ENCODE measurements at places on chromosomes 7 and 10.

DNA sequence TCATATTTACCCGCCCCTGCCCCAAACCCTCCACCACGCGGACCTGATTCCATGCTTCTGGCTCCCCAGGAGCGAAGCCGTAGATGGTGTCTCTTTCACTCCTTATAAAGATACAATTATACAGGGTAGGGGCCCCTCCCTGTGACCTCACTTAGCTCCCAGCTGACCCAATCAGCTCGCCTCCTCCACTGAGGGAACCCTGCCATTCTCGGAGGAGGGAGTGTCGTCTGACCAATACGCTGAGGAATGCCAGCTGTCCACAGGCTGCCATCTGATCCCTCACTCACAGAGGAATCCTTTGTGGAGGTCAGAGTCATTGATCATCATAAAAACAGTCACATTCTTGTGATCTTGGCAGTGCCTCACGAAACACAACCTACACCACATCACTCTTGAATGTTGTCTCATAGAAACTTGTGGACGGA, 67.5 kb upstream of the INSIG1 start:
- DNase-seq: no peak

- DNase-seq: no peak
These were observed 58.2 kb upstream of the SLC25A13 start for GRCh38 chr7:96380111-96380512.

GRCh38 chr10:89301721-89302445, at the start of gene IFIT2:
TSS of gene IFIT2 (plus strand) at chr10:89302046. CDS start at chr10:89302124, 78 bp downstream.
- no peak for DNase-seq

GRCh38 chr7:28095231-28095630, 85.4 kb downstream of the JAZF1 start:
- no peak for DNase-seq

GRCh38 chr10:43667317-43667731, 18.6 kb upstream of the ZNF32 start:
- DNase-seq: no peak

GRCh38 chr10:75102830-75103673, 8.4 kb upstream of the SAMD8 start:
- DNase-seq: no peak

GRCh38 chr10:104254493-104255310, at the start of gene GSTO1:
TSS of gene GSTO1 (plus strand) at chr10:104254892. CDS start at chr10:104254929, 37 bp downstream.
- no peak for DNase-seq

DNA sequence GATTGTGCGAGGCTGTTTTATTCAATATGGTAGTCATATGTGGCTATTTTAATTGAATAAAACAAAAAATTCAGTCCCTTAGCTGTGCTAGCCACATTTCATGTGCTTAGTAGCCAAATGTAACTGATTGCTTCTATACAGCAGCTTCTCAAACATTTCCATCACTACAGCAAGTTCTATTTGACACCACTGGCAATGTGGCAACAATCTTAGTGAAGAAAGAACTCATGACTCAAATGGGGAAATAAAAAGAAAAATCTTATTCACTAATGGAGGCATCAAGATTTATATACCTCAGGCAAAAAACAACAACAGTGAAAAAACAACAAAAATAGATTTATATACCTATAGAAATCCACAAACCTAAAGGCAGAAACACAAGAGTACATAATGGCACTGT, 17.9 kb downstream of the SEM1 start:
- no peak for DNase-seq

DNA sequence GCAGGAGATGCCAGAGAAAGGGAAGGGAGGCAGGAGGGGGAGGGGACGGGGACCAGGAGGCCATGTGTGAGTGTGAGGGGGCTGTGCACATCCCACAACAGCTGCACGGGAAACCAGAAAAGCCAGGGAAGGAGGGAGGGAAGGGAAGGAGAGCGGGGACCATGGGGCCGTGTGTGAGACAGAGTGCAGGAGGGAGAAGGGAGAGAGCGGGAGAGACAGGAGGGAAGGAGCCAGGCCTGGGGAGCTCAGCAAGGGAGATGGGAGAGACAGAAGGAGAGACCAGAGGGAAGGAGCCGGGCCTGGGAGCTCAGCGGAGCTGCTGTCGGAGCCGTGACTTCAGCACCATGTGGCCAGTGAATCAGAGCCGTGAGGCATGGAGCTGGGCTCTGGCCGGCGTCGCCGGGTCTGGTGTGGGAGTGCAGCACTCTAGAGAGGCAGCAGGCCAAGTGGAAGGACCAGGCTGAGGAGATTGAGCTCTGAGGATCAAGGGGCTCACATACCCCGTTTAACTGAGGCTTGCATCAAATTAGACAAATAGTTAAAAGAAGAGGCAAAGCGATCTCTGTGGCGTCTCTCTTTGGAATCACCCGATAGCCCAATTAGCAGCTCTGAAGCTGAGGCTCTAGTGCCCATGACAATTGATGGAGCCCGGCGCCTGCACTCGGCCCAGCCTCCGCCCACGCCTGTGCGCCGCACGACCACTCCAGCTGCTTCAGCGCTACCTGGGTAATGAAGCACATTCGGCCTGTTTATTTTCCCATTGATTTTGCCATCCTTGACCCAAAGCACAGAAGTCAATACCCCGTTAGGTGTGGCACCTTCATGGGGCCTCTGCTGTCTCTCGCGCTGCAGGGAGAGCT, 150.4 kb downstream of the MAD1L1 start:
- no peak for DNase-seq

DNA sequence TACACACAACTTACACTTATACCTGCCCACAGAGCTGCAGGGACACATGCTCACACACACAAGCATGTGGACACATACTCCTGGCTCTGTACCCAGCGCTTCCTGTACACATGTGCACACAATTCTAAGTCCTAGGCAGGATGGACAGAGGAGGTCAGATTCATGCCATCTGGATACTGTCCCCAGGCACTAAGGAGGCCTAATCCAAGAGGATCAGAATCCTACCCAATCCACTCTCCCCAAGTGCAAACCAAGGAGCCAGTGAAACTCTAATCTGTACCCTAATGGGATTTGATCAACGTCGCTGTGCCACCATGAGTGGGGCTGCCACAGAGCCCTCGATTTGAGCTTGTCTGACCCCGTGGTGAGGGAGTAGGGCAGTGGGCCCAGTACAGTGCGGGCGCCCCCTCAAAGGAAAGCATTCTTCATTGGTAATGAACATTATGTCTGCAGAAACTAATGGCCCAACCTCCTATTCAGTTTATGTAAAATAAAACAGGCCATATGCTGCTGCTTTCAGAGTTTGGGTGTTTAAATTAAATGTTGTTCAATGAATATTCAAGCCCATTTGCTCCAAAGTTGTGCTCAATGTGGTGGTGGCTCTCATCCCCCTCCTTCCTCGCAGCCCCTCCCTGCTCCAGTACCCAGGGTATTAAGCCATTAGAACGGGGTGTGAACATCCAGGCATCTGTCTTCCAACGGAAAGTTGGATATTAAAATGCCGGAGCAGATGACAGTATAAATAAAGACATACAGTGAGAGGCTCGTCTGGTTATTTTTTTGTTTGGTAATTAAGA, 26.4 kb downstream of the RPS24 start:
- no peak for DNase-seq

DNA sequence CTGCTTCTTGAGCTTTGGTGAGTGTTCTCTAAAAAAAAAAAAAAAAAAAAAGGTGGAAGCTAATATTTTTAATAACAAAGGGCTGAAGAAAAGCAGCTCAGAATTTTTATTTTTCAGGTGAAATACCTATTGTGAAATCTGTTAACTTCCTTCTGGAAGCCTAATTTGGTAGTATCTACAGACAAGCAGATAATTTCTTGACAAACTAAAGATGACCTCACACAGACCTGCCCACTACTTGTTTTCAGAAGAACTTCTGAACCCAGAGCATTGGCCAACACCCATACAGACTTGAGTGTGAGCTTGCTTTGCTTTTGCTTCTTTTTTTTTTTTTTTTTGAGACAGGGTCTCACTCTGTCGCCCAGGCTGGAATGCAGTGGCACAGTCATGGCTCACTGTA, 31.2 kb downstream of the LRRC4 start:
- DNase-seq: no peak

- DNase-seq: no peak
These were observed 105.6 kb upstream of the NRBF2 start for GRCh38 chr10:63027531-63027930.

GRCh38 chr7:29254591-29254990, 60.0 kb downstream of the CHN2 start:
- DNase-seq: no peak

DNA sequence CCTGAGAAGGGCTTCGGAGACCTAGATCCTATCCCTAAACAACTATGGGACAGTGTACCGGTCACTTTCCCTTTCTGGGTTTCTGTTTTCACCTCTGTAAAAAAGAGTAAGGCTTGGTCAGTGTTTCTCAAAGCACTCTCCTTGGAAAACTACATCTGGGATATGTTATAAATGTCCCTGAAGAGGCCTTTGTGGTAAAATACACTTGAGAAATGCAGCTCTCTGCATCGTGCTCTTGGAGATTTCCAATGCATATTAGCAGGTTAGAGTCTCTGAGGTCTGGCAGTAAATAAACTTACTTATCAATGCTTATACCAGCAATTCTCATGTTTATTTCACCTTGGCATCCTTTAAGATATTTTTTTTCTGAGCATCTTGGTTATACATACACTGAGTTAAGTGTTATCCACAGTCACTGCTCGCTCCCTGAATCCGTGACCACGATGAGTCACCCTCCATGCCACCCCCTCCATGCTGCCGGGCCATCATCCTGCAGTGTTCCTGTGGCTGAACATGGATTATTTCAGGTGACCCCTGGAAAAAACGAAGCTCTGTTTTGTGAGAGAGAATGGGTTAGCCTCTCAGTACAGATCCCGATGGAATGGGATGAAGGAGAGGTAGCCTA, 3.3 kb upstream of the TBXAS1 start:
- DNase-seq: no peak

- DNase-seq: no peak
These were observed 450.9 kb upstream of the MKI67 start for GRCh38 chr10:128576943-128577670.

- no peak for DNase-seq
These were observed 18.4 kb downstream of the SLC18A2 start for GRCh38 chr10:117259279-117259678.

- no peak for DNase-seq
These were observed 12.8 kb downstream of the GATAD1 start for GRCh38 chr7:92460109-92460508.

DNA sequence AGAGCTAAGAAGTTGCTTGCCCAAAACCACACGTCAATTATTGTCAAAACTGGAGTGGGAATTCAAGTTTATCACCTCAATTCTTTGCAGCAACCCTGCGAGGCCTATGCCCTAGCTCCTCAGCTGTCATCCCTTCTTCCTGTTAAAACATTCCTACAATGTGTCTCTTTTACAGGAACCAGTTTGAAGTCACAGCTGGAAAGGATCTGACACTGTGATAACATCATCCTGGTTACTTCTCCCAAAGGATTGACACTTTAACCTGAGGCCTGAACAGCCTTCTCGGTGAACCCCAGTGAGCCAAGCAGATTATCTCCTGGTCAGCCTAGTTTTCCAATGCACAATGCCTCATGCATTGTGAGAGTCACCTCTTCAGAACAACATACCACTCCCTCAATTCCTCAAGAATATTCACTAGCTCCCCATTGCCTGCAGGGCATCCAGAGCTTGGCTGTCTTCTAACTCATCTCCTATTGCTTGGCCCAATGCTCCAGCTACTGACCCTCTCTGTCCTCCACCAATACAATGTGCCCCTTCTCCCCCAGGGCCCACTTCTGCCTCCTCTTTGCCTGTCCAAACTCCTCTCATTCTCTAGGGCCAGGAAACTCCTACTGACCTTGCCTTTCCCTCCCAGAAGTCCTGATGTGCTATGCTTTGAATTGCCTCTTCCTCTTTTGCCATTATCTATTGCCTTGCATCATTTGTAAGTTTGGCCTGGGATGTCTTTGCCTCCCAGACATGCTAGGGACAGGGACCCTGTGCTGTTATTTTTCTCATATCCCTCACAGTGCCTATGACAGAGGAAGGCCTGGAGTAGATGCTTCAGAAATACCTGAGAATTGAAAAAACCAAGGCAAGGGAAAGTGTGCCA, 10.4 kb upstream of the DLG5 start:
- DNase-seq: no peak

DNA sequence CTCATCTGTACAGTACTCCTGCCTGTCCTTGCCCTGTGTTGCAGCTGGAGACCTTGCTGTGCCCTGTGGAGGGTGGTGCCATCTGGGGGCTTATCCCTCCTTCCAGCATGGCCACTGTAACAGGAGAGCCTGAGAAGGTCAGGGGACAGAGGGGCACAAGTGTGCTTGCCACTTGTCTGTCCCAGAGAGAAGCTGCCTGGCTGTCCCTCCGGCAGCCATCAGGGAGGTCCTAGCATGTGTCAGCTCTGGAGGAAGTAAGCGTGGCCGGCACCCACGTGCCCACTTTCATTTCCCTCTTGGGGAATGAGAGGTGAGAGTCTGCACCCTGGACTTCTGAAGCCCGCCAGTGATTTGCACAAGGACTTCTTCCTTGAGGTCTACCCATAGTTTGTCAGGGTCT, 97.0 kb upstream of the PPIF start:
- no peak for DNase-seq

DNA sequence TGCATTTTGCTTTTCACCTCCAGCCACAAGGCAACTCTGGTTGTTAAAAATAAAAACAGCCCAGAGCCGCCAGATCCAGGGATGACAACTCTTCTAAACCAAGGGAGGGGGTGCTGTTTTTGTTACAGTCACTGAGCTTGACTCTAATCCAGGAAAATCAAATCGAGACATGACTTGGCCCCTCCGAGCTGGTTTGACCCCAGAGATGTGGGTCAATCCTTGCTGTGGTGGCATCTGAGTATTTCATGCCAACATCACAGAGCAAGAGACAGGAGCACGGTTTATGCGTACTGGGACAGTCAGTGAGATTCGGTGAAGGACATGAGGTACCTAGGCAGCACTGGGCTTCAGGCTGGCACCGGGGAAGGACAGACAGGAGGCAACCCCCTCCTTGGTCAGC, 88.8 kb upstream of the ZMIZ1 start:
- no peak for DNase-seq

GRCh38 chr10:128152741-128153580, 26.7 kb upstream of the MKI67 start:
- DNase-seq: no peak

GRCh38 chr7:27923642-27923980, 183.6 kb downstream of the TAX1BP1 start:
- no peak for DNase-seq

DNA sequence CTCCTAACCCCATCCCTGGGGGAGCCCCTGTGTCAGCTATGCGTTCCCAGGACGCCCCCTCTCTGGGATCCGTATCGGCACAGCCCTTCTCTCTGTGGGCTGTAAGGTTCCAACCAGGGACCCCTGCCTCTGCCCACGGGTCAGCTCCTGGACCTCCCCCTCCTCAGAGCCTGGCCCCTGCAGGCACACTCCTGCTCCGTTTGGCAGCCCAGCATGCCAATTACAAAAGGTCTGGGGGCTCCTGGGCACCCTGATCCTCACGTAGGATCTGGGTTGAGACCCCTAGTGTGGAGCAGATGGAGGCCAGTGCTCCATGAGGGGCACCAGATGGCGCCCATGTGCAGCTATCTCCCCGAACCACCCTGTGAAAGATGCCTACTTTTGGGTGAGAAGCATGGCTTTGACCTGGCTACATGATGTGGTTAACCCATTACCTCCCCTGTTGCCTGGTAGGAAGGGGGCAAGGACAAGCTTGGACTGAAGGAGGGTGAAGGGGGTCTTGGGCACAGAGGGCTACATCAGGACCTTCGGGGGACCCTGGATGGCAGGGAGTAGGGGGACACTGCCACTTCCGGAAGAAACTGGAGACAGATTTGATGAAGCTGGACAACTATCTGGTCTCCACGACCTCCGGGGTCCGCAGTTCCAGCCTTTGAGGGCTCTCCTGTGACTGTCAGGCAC, 9.0 kb downstream of the TACR2 start:
- DNase-seq: no peak
